ENCODE measurements at places on chromosomes 6 and 20. TPM values are rescaled to one million over a fixed set of nuclear protein-coding genes. Genes with fewer than 3 reads are reported as not detected.

DNA sequence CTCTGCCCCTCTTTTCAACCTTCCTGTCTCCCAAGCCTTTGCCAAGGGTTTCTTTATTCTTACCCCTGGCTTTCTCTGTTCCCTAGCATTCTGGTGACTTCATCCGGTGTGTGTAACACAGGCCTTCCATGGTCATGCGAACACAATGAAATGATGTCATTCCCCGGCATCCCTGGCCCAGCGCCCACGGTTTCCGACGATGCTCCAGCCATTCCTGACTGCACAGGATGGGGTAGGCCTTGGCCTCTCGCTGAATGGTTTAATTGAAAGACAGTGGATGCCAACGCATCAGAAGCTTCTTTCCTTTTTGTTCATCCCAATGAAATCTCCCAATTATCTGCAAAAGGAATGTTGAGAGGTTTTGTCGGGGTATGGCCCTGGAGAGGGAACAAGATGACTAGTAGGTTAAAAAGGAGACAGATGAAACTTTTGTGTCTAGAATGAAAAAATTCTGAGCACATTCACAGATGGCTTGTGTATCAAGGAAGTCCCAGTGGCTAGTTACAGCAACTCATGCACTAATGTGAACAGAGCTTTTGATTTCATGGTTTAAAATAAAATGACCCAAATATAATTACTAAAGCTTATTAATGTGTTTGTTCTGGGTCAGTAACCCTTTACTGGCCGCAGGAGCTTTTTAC lies 655.0 kb downstream of the QKI start:
- DNase-seq = no peak

DNA sequence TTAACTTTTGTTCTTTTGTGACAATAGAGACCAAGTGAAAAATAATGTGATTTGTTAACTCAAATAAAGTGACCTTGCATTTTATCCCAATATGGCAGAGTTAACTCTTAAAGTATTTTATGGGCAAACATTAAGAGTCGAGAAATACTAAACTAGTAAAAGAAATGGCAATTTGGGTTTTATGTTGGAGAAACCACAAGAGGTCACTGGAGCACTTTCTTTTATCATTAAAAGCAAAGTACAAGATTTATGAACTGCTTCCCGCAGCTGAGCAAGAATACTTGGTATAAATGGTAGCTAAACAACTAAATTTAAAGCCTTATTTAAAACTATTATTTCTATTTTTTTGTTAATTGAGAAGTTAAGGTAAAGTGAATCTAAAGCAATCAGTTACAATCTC lies 33.5 kb upstream of the MCM9 start:
- no peak for DNase-seq

- DNase-seq = no peak
These were observed 125.3 kb upstream of the PLCB4 start for GRCh38 chr20:8943631-8944030.

DNA sequence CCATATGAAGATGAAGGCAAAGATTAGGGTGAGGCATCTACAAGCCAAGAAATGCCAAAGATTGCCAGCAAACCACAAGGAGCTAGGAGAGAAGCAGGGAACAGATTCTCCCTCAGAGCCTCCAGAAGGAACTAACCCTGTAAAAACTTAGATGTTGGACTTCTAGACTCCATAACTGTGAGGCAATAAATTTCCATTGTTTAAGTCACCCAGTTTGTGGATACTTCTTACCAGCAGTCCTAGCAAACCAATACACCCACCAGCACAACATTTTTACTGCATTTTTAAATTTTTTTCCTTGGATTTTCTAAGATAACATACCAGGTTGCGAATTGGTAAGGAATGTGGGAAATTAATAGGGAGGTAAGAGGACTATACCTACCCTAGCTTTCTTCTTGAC lies 47.8 kb upstream of the EYA4 start:
- no peak for DNase-seq

DNA sequence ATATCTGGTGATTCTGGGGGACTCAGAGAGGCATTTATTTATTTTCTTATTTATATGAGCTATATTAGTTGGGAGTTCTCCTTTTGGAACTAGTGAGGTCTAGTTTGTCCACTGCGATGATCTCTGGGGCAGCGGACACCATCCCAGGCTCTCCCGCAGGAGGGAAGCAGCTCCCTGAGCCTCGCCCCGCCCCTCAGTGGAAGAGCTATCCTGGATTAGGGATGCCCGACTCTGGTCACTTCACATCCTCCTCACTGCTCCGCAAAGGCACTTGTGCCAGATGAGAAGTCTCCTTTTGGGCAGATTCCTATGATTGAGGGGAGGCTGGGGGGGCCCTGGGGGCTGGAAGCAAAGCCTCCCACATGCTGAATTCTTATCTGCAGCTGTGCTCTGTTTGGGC lies 3.6 kb upstream of the MAS1 start:
- no peak for DNase-seq

- DNase-seq = no peak
These were observed 41.5 kb downstream of the MAN1A1 start for GRCh38 chr6:119308048-119308570.

DNA sequence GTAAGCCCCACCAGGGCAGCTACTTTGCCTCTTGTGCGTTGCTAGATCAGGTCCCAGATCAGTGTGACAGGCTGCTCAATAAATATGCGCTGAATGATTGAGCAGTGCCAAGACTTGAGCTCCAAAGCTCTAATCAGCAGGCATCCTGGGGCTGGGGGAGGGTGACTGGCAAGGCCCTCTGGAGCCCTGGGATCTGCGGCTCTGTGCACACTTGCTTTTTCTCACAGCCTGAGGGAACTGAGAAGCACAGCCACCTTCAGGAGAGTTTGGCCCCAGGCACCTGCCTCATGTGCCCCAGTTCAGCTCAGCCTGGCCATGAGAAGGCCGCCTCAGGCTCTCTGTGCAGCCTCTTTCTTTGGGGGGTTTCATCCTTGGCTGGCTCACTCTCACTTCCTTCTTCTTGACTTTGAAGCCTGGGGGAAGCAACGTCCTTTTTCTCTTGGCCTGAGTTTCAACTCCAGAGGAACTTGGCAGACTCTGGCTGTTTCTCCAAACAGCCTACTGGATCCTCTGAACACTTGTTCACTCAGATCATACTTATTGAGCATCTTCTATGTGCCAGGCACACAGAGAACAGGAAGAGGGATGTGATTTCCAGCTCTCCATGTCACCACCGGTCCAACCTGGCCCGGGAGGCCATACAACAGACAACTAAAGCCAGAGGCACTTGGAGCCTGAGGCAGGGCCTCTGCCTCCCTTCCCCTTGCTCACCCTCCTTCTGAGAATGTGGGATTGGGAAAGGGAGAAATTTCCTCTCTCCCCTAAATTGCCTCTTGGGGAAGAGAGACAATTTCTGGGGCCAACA lies 114.0 kb downstream of the VEGFA start:
- DNase-seq = no peak

DNA sequence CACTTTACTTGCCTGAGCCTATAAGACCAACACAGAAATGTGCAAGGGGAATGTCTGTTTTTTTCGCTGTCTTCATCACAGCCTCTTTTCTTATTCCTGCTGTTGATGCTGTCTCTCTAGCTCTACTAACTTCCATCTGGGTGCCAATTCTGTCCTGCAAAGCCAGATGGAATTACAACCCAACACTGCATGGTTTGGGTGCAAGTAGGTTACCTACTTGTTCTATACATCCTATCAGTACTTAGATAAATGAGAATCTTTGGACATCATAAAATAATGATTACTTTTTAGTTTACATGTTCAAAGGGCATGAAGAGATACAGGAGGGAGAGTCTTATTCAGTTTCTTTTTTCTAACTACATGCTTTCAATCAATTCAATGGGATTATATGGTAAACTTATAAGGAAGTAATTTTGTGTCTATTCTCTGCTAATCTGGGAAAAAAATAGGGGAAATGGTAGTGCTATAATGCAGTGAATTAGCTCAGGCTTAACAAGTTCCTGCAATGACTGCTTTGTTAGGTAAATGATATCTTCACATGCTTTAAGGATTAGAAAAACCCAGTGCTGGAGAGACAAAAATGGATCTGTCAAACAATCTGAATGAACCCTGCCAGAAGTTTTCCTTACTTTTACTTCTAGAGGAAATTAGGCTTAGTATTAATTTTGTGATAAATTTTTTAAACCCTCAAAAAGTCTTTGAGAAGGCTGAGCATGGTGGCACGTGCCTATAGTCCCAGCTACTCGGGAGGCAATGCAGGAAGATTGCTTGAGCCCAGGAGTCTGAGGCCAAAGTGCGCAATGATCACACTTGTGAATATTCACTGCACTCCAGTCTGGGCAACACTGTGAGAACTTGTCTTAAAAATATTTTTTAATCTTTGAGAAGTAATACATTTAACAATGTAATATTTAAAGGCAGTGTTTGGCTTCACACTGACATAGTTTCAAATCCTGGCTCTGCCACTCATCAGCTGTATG lies 86.5 kb upstream of the E2F3 start:
- no peak for DNase-seq

GRCh38 chr6:393391-394221 lies 2.1 kb downstream of the IRF4 start:
- DNase-seq = peak; percentile 80

DNA sequence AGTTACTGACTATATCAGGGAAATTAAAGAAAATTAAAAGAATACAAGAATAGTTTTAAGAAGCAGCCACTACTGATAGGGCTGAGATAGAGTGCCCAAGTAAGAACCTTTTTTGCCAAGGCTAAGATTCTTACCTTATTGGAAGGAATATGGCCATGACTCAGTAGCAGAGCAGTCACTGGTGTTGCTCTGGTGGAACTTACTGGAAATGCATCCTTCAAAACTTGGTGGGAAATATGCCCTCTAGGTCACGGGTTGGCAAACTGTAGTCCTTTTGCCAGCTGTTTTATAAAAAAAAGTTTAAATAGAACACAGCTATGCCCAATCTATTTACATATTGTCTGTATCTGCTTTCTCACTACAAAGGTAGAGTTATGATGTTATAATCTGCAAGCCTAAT lies 6.0 kb downstream of the HSF2 start:
- DNase-seq = no peak

GRCh38 chr6:150025201-150025917 lies at the start of gene RAET1L:
RAET1L (minus strand) TSS chr6:150025532; CDS start chr6:150025471, 61 bp downstream.
- no peak for DNase-seq

DNA sequence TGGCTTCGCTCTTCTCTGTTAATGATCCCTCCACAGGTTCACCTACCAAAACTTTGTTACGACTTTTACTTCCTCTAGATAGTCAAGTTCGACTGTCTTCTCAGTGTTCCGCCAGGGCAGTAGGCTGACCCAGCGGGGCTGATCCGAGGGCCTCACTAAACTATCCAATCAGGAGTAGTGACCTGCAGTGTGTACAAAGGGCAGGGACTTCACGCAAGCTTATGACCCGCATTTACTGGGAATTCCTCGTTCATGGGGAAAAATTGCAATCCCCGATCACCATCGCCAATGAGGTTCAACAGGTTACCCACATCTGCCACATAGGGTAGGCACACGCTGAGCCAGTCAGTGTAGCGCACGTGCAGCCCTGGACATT lies 771.4 kb upstream of the DEFB115 start:
- DNase-seq = no peak

- no peak for DNase-seq
These were observed 165.4 kb downstream of the SYNDIG1 start for GRCh38 chr20:24634855-24635254.

- DNase-seq = no peak
These were observed 12.9 kb upstream of the MCM3 start for GRCh38 chr6:52297433-52297832.

DNA sequence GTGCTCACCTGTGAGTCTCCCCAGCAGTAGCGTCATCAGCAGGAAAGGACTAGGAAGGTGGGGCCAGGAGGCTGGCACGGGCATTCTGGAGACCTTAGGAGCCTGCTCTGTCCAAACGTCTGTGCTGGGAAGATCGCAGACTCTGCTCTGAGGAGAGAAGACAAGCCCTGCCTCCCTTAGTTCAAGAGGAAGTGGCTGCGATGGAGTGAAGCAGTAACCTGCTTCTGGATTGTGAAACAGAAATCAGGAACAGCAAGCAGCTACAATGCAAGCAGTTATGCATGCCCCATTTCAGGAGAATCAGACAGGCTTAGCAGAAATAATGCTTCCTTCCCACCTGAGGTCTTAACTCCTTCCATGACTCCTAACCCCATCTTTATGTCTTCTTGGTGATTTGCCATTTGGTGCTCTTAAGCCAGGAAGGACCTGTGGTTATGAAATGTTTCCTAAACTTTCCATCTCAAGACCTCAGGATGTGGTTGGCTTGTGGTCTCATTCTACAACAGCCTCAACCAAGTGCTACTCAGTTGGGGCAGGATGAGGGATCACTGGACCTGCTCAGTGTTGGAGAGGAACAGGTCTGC lies at the start of gene SIRPB1:
Gene SIRPB1 (minus strand): TSS at position 149 of the 584 bp plus-strand sequence. CDS start 65 bp downstream, at position 84.
- DNase-seq = peak; percentile 83

DNA sequence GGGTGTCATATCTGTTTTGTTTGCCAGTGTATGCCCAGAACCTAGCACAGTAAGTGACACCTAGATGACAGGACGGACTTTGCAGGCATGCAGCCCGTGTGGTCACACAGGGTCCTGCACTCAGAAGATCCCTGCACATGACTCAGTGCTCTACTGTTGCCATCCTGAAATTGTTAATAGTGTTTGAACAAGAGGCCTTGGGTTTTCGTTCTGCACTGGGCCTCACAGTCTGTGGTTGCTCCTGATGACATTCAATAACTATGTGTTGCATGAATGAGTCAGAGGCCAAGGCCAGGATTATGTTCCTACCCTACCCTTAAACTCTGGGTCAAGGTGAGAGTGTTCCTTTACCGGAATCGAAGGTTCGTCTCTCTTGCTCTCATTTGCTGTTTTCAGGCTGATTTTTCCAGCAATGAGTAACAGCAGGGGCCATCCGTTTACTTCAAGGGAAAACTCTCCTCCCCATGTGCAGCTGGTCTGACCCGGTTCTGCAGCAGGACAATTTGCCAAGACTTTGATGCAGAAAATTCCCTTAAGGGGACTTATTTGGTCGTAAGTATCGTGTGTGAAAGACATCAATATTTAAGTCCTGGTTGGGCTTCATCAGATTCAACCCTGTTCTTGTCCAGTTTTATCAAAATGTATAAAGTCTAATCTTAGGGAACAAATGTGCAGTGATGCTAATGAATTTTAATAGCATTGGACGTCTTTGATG lies 13.0 kb upstream of the PFDN4 start:
- DNase-seq = no peak

The CTCFL gene
- not detected for total RNA-seq

The TUBB1 gene
- total RNA-seq = not detected

The TMC2 gene
- not detected for total RNA-seq

The SLC17A3 gene
- total RNA-seq = 0.58 TPM

The RSPO3 gene
- not detected for total RNA-seq

The EDN1 gene
- total RNA-seq = not detected

The PACRG gene
- total RNA-seq = not detected

The SIRPA gene
- not detected for total RNA-seq
